ENCODE measurements at places on chromosomes 16 and 17. TPM values are rescaled to one million over a fixed set of nuclear protein-coding genes. Genes with fewer than 3 reads are reported as not detected.

The TAT gene
- not detected for total RNA-seq

The TEX19 gene
- total RNA-seq: under 0.01 TPM

The DHRS7C gene
- total RNA-seq: not detected

The CCDC200 gene
- total RNA-seq: not detected

The CCR7 gene
- 0.36 TPM for total RNA-seq

The FOXL1 gene
- 23.9 TPM for total RNA-seq

The IL32 gene
- total RNA-seq: 21.7 TPM

The BIRC5 gene
- 53.6 TPM for total RNA-seq

The RNF43 gene
- under 0.01 TPM for total RNA-seq

The WIPF2 gene
- 2.8 TPM for total RNA-seq

The SMPD3 gene
- not detected for total RNA-seq

The QRICH2 gene
- total RNA-seq: 4.8 TPM

The ODAD4 gene
- total RNA-seq: 0.56 TPM

The SLC6A2 gene
- total RNA-seq: not detected

The WSCD1 gene
- total RNA-seq: not detected

The CMTR2 gene
- total RNA-seq: 21.9 TPM

The CIBAR2 gene
- total RNA-seq: 0.18 TPM

The WFDC1 gene
- total RNA-seq: 5.0 TPM

The PRKCB gene
- not detected for total RNA-seq

The MYO15A gene
- 0.18 TPM for total RNA-seq

The LRRC46 gene
- total RNA-seq: not detected

The ALKBH5 gene
- total RNA-seq: 86.1 TPM
